ENCODE measurements at places on chromosomes 12 and 14.

GRCh38 chr12:47636908-47637780 is 68.7 kb downstream of the RPAP3 start:
- DNase-seq: no peak

GRCh38 chr12:131413006-131413405 is 297.9 kb upstream of the SFSWAP start:
- no peak for DNase-seq

GRCh38 chr14:101893759-101894158 is 70.6 kb upstream of the DYNC1H1 start:
- DNase-seq: no peak

DNA sequence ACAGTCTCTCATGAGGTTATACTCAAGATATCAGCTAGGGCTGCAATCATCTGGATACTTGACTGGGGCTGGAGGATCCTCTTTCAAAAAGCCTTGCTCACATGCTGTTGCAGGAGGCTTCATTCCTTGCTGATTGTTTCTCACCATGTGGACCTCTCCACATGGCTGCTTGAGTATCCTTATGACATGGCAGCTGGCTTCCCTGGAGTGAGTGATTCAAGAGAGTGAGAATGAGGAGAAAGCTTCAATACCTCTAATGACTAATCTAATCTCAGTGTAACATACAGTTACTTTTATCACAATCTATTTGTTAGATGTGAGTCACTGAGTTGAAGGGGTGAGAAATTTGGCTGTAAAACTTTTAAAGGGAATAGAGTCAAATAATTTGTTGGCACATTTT is 14.4 kb upstream of the SDR39U1 start:
- no peak for DNase-seq

DNA sequence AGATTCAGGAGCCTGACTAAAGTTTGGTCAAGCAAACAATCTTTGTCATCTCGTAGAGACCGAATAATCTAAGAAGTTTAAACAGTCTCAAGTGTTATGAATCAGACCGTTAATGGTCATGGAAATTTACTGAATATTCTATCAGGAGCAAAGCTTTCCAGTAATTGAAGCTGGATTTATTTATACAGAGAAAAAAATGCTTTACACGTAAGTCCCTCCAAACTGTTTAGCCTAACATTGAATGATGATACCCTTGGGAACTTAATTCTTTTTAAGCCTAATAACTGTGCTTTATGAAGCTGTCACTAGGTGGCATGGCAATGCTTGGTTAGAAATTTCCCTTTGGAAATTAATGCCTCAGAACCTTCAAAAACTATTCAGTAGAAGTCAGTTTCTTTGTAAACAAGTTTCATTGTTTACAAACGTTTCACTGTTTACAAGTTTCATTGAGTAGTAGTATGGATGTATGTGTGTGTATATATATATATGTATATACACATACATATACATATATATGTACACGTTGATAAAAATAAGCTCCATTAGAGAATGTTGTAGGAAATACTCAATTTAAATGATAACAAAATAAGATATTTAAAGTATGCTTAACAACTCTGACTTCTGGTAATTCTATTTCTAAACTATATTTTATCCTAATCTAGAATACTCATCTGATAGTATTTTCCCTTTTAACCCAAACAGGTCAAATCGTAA is 32.1 kb downstream of the DEPDC4 start:
- peak; percentile 37 for DNase-seq

GRCh38 chr12:57836442-57837375 is 9.8 kb downstream of the CTDSP2 start:
- peak; percentile 66 for DNase-seq

- no peak for DNase-seq
Observed at GRCh38 chr14:81886588-81886987, 352.9 kb upstream of the SEL1L start.

- no peak for DNase-seq
Observed at GRCh38 chr14:69932391-69932790, 53.2 kb downstream of the SMOC1 start.

DNA sequence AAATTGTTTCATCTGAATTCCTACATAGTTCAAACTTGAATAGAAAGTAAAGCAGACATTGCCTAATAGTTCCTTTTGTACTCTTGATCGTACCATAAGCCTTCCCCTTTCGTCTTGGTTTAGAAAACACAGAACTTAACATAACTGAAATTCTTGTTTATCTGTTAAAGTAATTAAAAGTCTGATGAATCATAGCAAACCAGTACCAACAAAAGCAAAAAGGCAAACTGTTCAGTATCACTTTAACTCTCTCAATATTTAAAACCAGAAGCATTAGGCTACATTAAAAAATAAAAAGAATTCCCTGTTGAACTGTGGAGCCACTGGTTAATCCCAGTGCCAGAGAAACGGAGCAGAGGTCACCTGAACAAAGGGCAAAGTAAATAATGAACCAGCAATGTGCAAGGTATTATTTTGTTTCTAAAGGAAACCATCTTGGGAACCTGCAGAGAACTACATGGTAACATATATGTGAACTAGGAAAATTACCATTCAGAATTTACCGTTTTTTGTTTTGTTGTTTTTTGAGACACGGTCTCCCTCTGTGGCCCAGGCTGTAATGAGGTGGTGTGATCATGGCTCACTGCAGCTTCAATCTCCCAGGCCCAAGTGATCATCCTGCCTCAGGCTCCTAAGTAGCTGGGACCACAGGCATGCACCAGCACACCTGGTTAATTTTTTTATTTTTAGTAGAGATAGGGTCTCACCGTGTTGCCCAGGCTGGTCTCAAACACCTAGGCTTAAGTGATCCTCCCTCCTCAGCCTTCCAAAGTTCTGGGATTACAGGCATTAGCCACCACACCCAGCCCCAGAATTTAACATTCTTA is 17.1 kb upstream of the HIGD1C start:
- peak; percentile 28 for DNase-seq

DNA sequence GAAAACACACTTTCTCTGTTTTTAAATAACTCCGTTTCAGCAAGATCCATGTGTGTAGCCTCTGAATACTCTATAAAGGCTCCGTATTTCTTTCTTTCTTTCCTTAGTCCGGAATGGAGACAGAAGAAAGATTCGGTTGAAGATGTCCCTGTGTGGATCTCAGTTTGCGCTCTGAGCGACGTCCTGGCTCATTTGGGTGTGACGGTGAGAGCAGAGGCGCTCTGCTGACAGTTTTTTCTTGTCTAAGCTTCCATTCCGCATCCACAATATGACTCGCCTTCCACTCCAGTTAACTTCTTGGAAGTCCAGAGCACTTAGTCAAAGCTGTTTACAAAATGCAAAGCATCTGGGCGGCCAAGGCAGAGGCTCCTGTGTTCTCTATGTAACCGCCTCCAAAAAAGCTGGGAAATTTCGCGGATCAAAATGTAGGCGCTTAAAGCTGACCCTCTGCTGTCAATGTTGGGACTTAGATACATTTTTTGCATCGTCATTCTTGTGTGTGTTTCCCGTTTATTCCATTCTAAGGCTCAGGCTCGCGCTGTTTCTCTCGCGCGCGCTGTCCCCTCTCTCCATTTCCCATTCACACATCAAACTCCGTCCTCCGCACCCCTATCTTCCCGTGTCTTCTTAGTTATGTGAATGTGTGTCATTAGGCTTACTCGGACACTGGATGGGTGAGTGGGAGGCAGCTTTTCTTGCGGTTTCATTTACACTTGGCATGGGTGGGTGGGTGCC is 880 bp upstream of the FLRT2 start:
- no peak for DNase-seq

DNA sequence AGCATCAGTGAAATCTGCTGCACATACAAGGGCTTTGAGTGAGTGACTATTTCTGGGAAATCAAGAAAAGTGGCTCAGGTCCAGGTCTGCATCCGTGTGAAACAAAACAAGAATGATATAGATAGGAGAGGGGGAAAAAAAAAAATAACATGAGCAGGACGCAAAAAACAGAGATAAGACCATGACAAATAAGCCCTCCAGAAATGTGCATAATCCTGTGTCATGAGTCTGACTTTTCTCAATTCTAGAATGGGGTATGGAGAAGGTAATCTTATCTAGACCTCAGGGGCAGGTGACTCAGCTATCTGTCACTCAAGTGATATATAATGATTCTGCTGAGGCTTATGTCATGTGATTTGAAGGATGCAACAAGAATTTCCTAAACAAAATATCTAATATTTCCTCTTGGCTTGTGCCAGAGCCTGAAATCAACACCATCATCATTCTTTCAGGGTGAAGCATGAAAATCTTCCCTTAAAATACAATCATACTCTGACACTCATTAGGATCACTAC is 250.0 kb downstream of the PHLDA1 start:
- DNase-seq: no peak

DNA sequence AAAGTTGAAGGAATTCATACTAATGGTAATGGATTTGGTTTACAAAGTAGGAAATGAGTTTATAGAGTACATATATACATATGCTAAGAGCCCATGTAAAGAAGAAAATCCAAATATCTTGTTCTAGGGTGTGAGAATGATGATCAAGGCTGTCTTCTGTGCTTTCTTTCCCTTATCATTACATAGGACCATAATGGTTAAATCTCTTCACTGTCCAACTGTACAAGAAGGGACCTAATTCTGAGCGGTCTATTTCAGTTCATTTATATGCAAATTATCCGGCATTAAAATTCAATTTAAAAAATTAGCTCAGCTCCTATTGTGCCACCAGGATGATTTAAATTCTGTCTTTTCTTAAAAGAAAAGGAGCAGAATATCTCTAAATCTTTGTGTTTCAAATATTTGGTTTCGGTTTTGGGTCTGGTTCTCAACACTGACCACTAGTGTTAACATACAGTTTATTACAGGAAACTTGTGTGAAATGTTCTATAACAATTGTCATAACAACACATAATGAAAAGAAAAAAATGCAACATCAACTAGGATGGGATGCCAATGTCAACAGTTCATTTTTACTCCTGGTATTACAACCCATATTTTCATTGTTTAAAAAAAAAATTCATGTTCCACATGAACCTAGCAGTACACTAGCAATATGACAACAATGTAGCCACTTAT is 16.8 kb downstream of the OR4K1 start:
- no peak for DNase-seq

- DNase-seq: no peak
Observed at GRCh38 chr12:109910969-109911348, 10.9 kb downstream of the TCHP start.

- no peak for DNase-seq
Observed at GRCh38 chr14:101789222-101789621, 27.7 kb downstream of the PPP2R5C start.

- no peak for DNase-seq
Observed at GRCh38 chr14:73287071-73287470, 49.8 kb downstream of the PAPLN start.

GRCh38 chr12:75455839-75456238 is 24.7 kb upstream of the GLIPR1 start:
- DNase-seq: no peak

DNA sequence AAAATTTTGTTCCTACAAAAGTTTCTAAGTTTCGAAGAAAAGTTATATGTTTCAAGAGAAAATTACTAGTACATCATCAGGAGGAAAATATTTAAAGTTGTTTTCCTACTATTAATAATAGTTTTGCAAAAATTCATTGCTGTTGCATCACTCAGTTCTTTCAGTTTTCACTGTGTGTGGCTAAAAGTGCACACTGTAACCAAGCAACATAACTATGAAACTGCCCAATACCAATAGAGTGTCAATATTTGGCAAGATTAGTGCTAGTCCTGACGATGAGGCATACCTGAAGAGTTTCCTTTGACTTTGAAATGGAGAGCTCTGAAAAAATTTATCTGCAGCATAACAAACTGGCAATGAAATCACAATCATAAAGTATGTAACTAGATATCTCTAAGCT is 194.3 kb downstream of the CPNE8 start:
- no peak for DNase-seq

Measured in astrocyte of the cerebellum (primary cell).